ENCODE measurements at places on chromosomes 6 and 20.
A peak's percentile ranks its signal among the peaks of the same experiment; 100 is the strongest.

- DNase-seq, result no peak
Observed at GRCh38 chr20:59823491-59824259, 109.8 kb downstream of the SYCP2 start.

DNA sequence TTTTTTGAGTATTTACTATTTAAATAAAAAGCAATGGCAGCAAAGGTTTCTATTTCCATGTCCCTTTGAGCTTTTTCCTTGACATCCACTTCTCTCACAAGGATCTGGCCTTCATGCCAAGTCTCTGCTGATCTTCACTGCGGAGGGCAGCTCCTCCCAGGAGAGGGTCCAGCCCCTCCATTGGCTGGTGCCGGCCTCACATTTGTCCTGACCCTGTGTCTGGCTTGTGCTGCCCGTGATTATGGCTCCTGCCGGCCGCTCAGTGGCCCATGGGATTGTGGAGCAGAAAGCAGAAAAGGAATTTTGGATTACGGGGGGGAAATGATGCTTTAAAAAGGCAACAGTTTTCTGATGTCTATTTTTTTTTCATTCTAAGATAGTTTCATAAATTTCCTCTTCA is 31.2 kb upstream of the PDE7B start:
- DNase-seq, result no peak

DNA sequence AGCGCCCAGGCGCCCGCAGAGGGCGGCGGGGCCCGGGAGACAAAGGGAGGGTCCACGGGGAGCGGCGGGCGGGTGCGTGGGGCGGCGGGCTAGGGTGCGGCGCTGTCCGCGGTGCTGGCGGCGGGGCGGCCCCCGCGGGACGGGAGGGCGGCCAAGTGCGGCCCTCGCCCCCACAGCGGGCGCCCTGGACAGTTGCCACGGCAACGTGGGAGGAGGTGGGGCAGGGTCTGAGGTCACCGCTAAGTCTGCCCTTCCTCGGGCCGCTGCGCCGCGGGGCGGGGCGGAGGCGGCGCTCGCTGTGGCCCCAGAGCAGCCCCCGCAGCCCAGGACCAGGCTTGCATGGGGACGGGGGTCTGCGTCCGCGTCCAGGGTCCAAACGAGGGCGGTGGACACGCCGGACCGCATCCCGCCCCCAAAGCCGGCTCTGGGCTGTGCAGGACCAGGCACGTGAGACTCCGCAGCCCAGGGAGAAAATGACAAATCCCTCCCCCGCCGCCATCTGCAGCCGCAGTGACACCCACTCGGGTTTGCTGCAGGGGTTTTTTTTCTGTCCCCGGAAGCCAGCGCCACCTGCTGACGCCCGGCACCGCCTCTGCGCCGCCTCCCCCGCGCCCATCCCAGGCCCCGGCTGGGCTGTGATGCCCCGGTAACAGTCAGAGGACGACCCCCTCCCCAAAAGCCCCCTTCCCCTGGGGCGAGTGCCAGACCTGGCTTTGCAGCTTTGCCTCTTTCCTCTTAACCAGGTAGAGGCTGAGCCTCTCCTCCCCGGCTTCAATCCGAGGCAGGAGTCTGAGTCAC is 36.8 kb downstream of the YTHDF1 start:
- peak; percentile 86 for DNase-seq

DNA sequence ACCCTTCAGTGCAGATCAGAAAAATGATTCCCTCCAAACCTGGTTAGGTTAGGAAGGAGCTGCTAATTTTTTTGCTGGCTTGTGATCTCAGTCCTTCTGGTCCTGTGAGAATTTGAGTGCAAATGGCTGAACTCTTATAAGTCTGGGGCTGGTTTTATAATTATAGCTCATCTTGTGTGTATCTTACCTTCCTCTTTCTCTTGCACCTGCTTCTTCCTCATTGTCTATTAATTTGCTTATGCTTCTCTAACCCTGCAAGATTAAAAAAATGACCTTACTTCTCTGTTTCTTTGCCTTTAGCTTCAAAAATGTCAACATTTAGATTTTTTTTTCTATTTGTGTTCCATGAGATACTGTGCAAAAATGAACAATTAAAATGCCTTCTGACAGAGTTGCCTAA is 576.2 kb downstream of the DHX35 start:
- no peak for DNase-seq

DNA sequence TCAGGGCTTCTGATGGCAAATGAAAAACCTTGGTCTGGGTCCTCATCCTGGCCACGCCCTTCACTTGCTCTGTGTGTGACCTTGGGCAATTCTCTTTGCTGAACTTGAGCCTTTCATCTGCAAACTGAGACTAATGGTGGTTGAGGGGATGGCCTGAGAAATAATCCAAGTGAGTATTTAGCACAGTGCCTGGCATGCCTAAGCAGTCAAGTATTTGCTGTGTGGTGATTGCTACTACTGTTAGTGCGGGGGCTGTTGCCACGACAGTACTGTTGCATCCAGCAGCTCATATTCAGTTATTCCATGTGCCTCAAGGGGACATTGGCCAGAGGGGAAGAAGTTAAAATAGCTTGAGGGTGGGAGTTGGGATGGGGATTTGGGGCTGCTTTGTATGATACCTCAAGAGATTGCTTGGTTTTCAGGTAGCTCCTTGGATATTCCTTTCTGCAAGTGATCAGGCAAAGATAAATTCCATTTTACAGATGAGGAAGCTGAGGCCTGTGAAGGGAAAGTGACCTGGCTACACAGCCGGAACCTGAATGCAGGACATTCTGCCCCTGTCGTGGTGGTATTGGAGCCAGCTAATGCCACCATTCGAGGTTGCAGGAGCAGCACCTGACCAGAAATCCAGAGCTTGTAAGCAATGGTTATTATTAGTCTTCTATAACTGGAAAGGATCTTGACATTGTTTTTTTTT is 45.1 kb upstream of the EPB41L1 start:
- no peak for DNase-seq

DNA sequence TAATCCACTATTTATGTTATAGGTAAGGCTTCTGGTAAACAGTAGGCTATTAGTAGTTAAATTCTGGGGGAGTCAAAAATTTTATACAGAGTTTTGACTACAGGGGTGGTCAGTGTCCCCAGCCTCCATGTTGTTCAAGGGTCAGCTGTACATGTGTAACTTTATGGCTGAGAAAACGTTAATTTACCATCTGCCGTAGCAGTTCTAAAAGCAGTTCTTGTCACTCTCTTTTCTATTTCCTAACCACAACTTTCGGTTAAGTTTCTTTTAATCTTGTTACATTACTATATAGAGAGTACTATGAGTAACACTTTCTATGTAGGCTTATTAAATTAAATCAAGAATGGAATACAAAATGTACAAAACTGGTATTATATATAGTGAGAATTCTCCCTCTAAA is 21.6 kb upstream of the KIF6 start:
- no peak for DNase-seq

DNA sequence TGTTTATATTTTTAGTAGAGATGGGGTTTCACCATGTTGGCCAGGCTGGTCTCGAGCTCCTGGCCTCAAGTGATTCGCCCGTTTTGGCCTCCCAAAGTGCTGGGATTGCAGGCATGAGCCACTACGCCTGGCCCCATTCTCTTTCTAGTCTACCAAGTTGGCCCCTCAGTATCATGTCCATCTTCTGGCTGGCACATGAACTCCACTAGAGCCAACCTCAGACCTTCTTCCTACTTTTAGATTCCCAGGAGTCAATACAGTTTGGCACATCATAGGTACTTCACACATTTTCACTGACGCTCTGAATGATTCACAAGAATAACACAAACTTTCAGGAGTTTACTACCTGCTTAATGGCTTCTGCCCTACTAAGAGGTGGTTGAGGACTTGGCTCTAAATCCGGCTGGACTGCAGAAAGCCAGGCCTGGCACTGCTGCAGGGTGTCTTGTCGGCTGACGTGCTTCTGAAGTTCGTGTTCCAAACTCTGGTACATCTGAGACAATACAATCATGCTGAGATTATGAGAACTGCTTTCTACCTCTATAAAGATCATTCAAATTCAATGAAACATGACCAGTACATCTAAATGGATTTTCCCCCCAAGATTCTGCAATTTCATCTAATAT is 293.3 kb downstream of the SYNE1 start:
- DNase-seq, result no peak

DNA sequence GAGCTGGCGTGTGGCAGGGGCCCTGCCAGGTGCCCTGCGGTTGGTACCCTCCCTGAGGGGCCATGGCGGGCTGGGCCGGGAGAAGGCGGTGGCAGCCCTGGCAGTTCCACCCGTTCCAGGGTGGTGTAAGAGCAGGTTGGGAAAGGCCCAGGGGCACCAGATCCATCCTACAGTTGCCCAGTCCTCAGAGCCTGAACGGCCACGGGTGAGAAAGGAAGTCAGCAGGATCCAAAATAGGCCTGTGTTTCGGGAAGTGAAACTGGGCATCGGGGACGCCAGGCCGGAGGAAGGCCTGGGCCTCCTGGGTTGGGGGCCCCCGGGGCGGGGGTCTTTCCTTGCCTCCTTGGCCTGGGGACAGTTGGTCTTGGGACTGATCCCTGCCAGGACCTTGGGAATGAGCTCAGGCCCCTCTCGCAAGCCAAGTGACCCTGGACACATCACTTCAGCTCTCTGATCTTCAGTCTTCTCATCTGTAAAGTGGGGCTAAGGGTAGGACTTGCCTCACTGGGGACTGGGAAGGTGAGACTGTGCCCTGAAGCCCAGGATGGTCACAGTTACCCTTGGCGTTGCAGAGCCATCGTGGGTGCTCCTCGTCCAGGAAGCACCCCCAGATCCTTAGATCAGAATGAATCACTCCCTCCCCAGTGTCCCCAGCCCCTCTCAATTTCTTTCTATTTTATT is 18.1 kb upstream of the NOL4L start:
- no peak for DNase-seq

DNA sequence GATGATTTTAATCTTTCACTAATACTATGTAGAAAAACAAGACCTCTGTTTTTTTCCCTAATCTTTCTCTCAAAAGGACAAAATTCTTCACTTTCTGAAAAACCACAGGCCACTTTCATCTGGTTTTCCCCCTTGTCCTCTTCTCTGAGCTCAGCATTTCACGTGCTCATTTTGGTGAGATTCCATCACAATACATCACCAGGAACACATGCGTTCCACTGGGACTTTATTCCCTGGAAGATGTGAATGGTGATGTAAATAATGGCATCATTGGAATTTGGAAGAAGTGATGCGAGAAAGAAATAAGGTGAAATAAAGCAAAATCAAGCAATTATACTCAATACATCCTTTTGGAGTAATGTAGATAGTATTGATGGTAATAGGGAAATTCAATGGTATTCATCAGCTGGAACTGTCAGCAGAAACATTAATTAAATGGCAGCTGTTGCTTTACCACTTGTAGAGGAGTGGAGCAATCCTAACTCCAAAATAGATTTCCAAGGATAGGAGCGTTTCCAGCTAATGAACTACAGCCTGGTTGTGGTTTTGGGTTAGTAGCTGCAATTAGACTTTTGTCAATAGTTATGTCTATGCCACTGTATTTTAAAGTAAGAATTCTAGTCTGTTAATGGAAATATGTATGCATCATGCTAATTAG is 11.5 kb downstream of the FILIP1 start:
- DNase-seq, result no peak

DNA sequence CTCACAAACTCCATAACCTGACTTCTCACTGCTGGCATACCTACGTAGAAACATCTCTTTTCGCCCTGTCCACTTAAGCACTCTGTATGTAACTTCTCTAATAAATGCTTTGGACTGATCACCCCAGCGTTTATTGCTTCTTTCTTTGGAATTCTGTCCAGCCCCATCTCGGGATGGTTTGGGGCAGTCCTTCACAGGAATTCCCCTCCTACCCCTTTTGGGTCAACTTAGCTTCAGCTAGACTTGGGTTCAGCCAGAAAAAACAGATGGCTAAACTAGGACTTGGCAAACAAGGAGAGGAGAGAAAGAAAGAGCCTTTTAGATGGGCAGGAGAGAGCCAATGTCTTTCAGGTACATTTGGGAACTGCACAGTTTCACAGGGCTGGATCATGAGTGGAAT is 3.9 kb upstream of the LTV1 start:
- DNase-seq, result no peak

DNA sequence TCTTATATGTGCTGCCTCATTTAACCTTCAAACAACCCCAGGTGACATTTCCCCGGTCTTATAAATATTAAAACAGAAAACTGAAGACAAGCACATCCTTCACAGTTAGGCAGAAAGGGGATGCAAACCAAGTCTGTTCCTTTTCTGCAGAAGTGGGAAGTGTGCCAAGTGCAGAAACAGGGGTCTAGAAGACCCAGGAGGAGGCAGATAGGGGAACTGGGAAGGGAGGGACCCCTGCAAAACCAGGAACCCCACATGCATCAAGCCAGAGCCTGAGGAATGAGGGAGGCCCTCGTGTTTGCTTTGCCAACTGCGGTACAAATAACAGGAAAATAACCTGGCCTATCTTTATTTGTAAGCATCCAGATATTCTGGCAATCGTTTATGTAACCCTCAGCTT is 17.0 kb upstream of the CST3 start:
- no peak for DNase-seq

DNA sequence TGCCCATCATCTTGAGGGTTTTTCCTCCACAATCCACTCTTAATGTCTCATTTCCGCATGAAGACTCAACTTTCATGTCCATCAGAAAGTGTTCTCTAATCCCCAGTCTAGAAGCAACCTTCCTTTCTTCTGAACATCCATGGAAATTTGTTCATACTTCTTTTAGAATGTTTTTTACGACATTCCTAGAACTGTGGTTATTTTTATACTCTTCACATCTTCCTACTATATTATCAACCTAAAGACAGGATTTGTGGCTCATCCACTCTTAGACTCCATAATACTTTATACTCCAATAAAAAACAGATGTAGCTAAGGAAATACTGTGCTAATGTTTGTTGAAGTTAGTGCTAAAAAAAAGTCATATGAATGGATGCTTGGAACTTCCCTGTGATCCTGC is 1.4 kb upstream of the CAP2 start:
- no peak for DNase-seq

- no peak for DNase-seq
Observed at GRCh38 chr20:38157635-38158495, 7.2 kb downstream of the TGM2 start.

GRCh38 chr6:152651986-152652385 is 14.8 kb upstream of the SYNE1 start:
- DNase-seq, result no peak
